ENCODE measurements at places on chromosomes 7 and 10.

DNA sequence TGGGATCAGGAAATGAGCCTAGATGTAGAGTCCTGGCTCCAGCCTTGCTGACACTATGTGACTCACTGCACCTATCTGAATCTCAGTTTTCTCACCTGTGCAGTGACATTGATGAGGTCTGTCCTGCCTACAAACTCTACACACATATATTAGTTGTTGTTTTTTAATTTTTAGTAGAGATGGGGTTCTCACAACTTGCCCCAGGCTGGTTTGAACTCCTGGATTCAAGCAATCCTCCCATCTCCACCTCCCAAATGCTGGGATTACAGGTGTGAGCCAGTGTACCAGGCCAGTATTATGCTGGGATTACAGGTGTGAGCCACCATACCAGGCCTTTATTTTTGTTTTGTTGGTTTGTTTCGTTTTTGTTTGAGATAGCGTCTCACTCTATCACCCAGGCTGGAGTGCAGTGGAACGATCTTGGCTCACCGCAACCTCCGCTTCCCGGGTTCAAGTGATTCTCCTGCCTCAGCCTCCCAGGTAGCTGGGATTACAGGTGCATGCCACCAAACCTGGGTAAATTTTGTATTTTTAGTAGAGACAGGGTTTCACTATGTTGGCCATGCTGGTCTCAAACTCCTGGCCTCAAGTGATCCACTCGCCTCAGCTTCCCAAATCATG lies 11.8 kb upstream of the DDIT4 start:
- no peak for DNase-seq

GRCh38 chr10:113566888-113567287 lies 14.0 kb downstream of the HABP2 start:
- no peak for DNase-seq

GRCh38 chr7:26278770-26279169 lies 12.9 kb upstream of the SNX10 start:
- peak; percentile 50 for DNase-seq

- no peak for DNase-seq
These were observed 456.8 kb upstream of the KLF6 start for GRCh38 chr10:4241724-4242345.

- DNase-seq = no peak
These were observed 9.2 kb downstream of the AKR1B1 start for GRCh38 chr7:134449680-134450079.

- no peak for DNase-seq
These were observed 694.8 kb downstream of the KCNMA1 start for GRCh38 chr10:76942628-76943416.

GRCh38 chr7:134948736-134949135 lies 37.6 kb upstream of the AGBL3 start:
- DNase-seq = no peak

DNA sequence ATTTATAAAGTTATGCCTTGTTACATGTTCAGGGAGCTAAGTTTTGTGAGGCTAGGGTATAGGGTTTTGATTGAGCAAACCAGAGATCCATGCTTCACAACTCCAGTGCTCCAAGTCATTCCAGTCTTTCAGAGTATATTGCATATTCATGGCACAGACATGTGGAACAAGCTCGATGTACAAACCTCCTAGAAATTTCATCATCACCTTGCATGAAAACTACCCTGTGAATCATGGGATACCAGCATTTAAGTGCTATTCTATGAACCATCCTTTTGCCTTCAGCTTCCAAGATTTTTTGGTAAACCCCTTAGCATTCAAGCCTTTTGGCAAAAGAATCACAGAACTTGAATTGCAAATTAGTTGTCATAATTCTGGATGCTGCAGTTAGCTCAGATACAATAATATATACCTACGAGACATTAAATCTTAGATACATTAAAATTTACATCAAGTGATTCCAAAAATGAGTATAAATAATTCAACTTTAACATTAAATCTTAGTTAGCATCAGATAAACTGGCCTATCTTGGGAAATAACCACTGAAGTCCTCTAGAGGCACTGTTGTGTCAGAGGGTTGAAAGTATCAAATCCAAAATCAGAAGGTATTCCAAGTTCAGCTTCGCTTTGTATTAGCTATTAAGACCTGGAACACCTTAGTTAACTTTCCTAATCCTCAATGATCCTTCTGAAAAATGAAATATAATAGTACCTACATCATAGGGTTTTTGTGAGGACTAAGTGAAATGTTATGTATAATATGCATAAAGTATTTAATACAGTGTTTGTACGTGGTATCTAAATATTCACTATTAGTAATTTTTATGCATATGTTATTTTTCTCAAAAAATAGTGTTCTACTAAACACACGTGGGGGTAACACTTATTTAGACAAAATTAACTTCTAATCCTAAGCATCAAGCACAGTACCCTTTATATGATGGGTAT lies 55.5 kb upstream of the CABCOCO1 start:
- DNase-seq = no peak

DNA sequence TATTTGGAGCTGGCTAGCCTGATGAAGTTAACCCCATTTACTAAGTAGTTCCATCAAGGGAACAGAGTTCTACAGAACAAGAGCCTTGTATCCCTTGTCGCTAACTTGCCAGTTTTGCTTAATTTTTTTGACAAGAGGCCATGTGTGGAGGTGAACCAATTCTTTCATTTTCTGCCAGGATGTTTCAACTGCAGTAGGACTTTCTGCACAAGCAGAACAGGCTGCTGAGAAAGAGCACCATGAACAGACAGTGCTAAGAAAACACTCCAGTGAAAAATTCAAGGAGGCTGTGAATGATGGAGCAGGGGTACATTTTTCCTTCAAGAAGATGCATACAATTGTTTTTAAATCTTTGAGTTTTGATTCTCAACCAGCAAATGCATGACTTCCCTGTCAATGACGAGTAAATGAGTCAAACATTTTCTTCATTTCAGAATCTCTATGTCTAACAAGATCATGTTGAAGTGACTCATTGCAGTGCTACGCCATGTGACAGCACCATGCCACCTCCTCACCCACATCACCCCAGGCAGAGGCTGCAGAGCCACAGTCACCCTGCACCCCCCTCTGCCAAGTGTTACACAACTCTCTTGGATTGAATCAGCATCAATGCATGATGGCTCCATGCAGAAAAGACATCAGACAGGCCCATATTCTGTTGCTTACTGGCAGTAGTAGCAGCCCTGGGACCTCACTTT lies 193.1 kb downstream of the COBL start:
- DNase-seq = no peak

GRCh38 chr10:110733218-110733952 lies 89.2 kb downstream of the RBM20 start:
- no peak for DNase-seq

DNA sequence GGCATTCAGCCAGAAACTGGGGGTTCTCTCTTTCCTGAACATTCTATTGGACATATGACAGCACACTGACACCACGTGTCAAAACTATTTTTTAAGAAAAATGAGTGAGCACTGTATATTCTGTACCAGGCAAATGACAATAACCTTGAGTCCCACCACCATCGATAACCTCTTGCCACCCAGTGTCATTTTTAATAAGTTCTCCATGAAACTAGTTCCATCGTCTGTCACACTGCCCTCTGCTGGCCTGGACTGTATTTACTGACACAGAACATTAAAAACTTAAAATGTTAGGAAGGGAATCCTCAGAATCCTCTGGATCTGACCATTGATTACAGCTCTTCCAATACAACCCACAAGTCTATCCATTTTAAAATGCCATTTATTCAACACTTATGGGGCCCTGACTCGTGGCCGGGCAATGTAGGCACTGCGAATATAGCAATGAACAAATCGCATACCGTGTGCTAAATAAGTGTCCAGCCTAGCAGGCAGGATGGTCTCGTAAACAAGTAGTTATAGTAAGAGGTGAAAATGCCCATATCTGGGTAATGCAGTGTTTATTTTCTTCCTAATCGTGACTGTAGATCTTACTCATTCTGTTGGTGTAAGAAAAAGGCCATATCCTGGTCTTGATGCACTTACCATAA lies 35.9 kb upstream of the CACNB2 start:
- peak; percentile 23 for DNase-seq

- DNase-seq = no peak
These were observed 38.8 kb upstream of the SHH start for GRCh38 chr7:155850766-155851678.

DNA sequence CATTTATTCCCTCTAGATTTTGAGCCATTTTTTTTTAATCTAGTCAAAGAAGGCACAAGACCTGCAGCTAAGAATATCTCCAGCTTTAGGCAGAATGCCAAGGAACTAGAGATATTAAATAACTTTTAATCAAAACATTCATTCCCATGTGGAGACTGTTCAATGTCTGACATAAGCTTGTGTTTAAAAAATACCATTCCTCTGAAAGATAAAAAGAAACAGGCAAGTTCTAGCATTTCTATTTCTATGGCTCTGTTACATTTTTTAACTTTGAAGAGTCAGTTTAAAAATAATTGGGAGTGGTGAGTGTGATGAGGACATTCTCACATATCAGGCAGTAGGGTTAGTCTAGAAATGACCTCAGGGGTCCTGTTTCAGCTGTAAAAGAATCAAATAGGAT lies 48.0 kb downstream of the RHOBTB1 start:
- DNase-seq = no peak

GRCh38 chr10:132075909-132076577 lies 10.3 kb downstream of the JAKMIP3 start:
- no peak for DNase-seq

Measured in CD4-positive, alpha-beta T cell treated with Interferon alpha-2 for 1 hour (primary cell).